ENCODE measurements at places on chromosomes 7 and 10.

DNA sequence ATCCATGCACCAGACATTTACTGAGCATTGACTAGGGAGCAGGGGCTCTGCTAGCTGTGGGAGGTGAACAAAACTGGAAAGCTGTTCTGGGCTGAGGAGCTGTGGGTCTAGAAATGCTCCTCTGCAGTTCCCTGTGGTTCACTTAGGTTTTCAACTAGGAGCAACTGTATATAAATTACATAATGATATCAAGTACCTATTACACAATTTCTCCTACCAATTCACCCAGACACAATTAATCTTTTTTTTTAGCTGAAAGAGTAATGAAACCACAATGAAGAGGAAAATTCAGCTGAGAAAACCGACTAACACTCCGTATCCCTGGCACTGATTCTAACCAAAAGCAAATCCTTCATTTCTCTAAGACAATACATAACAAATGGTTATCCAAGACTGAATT lies 39.4 kb downstream of the COL28A1 start:
- no peak for DNase-seq

DNA sequence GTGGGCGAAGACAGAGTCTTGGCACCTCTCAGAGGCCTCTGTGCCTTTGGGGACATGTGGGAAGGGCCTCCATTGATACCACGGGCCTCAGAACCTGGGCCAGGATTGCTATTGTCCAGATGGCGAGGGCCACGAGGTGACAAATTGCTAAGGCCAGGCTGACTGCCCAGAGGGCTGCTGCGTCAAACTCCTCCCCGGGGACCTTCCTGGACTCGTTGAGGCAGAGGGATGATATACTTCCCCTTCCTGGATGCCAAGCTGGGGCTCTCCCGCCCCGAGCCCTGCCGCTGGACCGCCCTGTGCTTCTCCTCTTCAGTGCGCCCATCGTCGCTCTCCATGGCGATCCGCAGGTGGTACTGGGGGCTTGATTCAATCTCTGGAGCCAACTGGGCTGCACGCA lies 58.9 kb downstream of the LRRC72 start:
- no peak for DNase-seq

GRCh38 chr7:1512781-1513656 lies 8.8 kb upstream of the INTS1 start:
- no peak for DNase-seq

GRCh38 chr10:89217057-89217990 lies 10.2 kb upstream of the CH25H start:
- DNase-seq, result no peak

- DNase-seq, result no peak
These were observed 26.4 kb downstream of the ANXA8 start for GRCh38 chr10:47457528-47457820.

GRCh38 chr7:78523930-78524329 lies 725.4 kb downstream of the PHTF2 start:
- no peak for DNase-seq

- DNase-seq, result no peak
These were observed 64.7 kb downstream of the DIP2C start for GRCh38 chr10:624605-625332.

DNA sequence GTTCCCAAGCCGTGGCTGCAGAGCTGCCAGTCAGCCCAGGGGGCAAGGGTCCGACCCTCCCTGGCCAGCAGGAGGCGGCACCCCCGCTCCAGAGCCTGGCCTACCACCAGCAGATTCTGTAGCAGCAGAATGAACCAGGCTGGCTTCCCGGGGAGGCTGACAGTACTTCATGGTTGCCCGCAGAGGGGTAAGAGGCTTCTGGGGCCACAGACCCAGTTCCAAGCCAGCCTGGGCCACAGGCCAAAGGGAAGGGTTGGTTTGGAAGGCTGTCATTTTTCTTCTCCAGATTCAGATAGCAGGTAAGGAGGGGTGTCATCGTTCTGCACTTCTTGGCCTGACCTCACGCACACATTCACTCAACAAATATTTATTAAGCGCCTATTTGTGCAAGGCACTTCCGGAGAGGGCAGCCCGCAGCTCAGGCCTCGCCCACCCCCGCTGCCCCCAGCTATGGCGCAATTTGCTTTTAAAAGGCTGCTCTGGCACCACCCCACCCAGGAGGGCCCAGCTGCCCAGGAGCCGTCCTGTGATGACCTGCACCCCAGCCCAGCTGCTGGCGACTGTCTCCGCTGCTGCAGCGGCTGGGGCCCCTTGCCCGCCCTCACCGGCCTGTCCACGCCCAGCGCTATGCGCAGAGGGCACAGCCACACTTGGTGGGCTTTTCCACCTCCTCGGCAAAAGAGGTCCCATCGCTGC lies 168.5 kb downstream of the LCOR start:
- DNase-seq, result no peak

GRCh38 chr10:73586583-73586984 lies 4.6 kb downstream of the USP54 start:
- no peak for DNase-seq

DNA sequence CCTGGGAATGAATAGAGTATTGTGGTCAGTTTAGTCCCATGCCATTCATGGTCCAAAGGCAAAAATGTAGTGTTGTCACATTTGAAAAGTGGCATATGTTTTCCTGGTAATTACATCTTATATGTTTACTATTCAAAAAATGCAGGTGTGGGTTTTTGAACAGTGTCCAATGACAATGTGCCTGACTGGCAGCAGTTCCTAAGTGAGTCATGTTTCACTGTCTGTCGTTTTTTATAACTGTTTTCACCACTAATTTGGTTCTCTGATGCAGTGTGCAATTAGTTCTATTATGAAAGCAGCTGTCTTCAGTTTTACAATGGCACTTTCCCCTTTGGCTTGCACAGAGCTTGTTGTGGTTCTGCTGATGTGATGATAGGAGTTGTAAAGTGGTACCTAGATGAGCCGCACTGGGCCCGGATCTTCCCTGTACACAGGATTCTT lies 162.3 kb downstream of the SEM1 start:
- DNase-seq, result no peak

GRCh38 chr7:143493751-143494150 lies 16.1 kb downstream of the TAS2R41 start:
- DNase-seq, result no peak

DNA sequence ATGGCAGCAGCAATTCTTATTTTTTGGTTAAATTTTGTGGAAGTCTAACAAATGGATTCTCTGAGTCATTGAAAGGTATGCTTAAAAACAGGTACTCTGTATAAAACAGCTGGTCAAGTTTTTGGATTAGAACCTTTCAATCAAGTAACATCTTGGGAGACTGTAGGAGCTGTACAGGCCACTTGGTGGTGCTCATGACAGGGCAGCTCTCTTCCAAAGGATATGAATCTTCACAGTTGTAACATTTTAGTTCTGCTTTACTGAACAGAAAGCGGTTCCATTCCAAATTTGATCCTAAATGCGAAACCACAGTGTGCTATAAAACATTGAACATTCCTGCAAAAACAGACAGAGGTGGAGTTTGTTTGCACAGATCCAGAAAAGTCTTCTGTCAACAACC lies 44.5 kb upstream of the AGR3 start:
- no peak for DNase-seq

- no peak for DNase-seq
These were observed 43.2 kb upstream of the TES start for GRCh38 chr7:116167177-116167576.
